ENCODE measurements at places on chromosomes 2 and 18. TPM values are rescaled to one million over a fixed set of nuclear protein-coding genes. Genes with fewer than 3 reads are reported as not detected.
A peak's percentile ranks its signal among the peaks of the same experiment; 100 is the strongest.

Gene RAB27B
- total RNA-seq, result 0.77 TPM

- DNase-seq, result no peak
- no peaks in the 10 kb centered on the region for H3K27me3 ChIP-seq
- no peaks in the 10 kb centered on the region for H3K4me1 ChIP-seq
- no peaks in the 10 kb centered on the region for H3K36me3 ChIP-seq
Measured at GRCh38 chr2:50102383-50102782, 929.5 kb downstream of the NRXN1 start.

- no peak overlapping the region for H3K4me3 ChIP-seq
- H3K27ac ChIP-seq, result no peak overlapping the region
- DNase-seq, result peak; percentile 96
- H3K36me3 ChIP-seq, result no peaks in the 10 kb centered on the region
Measured at GRCh38 chr2:67565761-67566160, 168.6 kb downstream of the ETAA1 start.

Gene CFC1
- not detected for total RNA-seq

DNA sequence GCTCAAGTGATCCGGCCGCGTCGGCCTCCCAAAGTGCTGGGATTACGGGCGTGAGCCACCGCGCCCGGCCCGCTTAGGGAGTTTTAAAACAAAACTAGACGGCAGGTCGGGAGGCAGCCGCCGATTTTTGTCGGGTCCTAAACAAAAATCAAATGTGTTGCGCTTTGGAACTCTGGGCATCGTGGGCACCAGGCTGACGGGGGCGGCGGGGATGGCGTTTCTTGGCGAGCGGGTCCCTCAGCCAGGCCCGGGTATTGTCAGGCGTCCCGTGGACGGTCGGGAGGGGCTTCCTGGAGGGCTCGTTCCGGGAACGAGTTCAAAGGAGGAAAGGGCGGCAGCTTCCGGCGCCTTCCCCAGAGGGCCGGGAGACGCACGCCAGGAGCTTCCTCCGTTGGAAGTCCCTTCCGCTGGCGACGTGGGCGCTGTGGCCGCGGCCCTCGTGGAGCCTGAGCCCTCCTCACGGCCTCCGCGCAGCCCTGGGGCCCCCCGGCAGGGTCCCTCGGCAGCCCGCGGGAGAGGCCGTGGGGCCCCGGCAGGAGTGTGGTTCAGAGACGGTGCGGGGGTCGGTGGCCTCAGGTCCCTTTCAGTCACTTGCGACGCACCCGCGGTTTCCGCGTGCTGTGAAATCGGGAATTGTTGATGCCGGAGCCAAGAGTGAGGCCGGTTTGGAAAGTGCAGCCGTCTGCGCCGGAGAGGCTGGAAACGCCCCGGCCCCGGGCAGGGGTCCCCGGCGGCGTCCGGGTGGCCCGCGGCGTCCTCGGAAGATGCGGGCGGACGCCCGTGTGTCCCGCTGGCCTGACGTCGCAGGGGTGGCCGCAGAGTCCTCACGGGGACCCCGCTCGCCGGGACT lies 59.3 kb downstream of the EMILIN2 start:
- H3K36me3 ChIP-seq, result peaks cover 2% of the 10 kb centered on the region
- no peaks in the 10 kb centered on the region for H3K27me3 ChIP-seq
- peak overlapping the region; percentile 32 for H3K4me3 ChIP-seq
- DNase-seq, result peak; percentile 43
- H3K4me1 ChIP-seq, result peaks cover 10% of the 10 kb centered on the region

DNA sequence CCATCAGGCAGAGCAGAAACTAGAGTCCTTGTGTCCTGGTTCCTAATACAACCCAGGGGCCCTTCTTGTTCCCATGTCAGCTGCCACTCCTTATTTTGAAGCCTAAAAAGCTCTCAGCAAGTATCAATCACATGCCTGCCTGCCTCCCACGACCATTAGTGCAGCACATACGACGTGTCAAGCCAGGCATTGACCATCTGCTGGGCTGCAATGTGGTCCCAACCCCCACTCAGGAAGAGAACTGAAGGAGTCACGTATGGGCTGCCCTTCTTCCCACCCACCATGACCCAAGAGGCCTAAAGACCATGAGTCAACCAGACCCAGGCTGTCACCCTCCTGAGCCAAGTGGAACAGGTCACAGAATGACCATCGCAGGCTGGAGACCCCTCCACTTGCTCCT lies 98.8 kb downstream of the KLHL29 start:
- no peaks in the 10 kb centered on the region for H3K27me3 ChIP-seq
- H3K27ac ChIP-seq, result no peak overlapping the region
- H3K4me1 ChIP-seq, result peaks cover 5% of the 10 kb centered on the region
- no peak overlapping the region for H3K4me3 ChIP-seq
- DNase-seq, result no peak
- no peaks in the 10 kb centered on the region for H3K36me3 ChIP-seq

DNA sequence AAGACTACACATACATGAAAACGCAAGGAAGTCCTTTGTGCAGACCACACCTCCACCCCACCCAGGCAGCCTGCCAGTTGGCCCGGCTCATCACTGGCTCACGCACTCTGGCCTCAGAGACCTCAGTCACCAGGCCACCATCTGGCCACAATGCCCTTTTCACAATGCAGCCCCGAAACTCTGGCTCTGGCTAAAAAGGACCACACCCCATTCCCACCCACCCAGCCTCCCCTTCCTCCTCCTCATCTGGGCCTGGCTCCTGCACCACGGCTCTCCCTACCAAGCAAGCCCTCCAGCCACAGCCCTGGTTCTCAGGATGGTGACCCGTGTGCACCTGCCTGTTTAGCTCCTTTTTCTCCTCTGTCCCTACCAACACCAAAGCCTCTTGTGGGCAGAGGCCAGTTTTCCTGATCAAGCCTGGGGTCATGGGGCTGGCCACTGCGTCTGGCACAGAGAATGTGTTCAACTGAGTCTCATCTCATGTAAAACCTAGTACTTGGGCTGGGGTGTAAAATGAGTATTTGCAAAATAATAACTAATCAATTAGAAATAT lies 7.4 kb downstream of the HDAC4 start:
- DNase-seq, result peak; percentile 46
- H3K4me3 ChIP-seq, result no peak overlapping the region
- H3K27ac ChIP-seq, result no peak overlapping the region
- no peaks in the 10 kb centered on the region for H3K36me3 ChIP-seq

Gene NCKAP1
- 106 TPM for total RNA-seq

Gene CACNB4
- 2.1 TPM for total RNA-seq

- peaks cover 2% of the 10 kb centered on the region for H3K4me1 ChIP-seq
- no peaks in the 10 kb centered on the region for H3K27me3 ChIP-seq
- no peaks in the 10 kb centered on the region for H3K36me3 ChIP-seq
- no peak overlapping the region for H3K27ac ChIP-seq
- DNase-seq, result no peak
Measured at GRCh38 chr2:191847764-191848163, 876 bp upstream of the CAVIN2 start.

DNA sequence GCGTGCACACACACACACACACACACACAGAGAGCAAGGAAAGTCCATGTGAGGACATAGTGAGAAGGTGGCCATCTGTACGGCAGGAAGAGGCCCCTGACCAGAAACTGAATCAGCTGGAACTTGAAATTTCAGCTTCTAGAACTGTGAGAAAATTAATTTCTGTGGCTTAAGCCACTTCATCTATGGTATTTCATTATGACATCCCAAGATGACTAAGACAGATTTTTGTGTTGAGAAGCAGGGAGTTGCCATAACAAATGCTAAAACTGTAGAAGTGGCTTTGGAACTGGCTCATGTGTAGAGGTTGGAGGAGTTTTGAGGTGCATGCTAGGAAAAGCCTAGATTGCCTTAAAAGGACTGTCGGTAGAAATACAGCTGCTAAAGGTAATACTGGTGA lies 63.4 kb upstream of the ZBTB7C start:
- peaks cover 4% of the 10 kb centered on the region for H3K27me3 ChIP-seq
- DNase-seq, result no peak
- H3K36me3 ChIP-seq, result no peaks in the 10 kb centered on the region
- H3K4me1 ChIP-seq, result peaks cover 9% of the 10 kb centered on the region

- no peaks in the 10 kb centered on the region for H3K36me3 ChIP-seq
- peaks cover 88% of the 10 kb centered on the region for H3K27me3 ChIP-seq
- peak within 1 kb of the TSS; percentile 21 for H3K4me3 ChIP-seq
- no peaks in the 10 kb centered on the region for H3K4me1 ChIP-seq
Measured at GRCh38 chr2:44941551-44942234, at the start of gene SIX3. TSS of gene SIX3 (plus strand) at chr2:44941702. CDS start at chr2:44942105, 403 bp downstream.

DNA sequence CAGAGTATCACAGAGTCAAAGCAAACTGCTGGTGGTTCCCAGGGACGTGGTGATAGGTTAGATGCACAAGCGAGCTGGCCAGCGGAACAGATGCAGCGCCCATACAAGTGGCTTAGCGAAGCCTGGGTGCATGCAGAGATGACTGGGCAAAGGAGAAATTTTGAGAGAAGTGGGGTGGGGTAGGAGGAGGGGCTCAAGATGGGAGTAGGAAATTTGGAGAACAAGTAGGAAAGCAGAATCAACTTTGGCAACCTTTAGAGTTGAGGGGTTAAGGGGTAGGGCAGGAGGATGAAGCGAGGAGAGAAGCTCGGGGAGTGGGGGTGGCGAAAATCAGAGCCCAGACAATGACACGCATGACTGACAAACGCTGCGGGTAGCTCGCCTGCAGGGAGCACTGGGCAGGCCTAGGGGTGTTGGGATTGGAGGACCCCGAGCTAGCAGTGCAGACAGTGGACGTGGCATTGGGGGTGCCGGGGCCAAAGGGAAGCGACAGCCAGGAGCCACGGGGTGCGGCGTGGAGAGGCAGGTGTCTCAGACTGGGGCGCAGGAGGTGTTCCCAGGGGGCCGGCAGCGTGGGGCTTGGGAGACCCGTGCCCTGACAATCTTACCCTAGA lies 431 bp downstream of the FAM98A start:
- H3K36me3 ChIP-seq, result no peaks in the 10 kb centered on the region
- DNase-seq, result peak; percentile 39
- no peaks in the 10 kb centered on the region for H3K27me3 ChIP-seq
- no peaks in the 10 kb centered on the region for H3K4me1 ChIP-seq
- peak overlapping the region; percentile 93 for H3K27ac ChIP-seq

DNA sequence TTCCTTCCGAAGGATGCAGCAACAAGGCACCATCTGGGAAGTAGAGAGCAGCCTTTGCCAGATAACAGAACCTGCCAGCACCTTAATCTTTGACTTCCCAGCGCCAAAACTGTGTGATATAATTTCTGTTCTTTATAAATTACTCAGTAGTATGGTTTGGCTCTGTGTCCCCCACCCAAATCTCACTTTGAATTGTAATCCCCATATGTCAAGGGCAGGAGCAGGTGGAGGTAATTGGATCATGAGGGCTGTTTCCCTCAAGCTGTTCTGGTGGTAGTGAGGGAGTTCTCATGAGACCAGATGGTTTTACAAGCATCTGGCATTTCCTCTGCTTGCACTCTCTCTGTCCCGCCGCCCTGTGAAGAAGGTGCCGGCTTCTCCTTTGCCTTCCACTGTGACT lies 899.9 kb downstream of the TRIB2 start:
- no peaks in the 10 kb centered on the region for H3K4me1 ChIP-seq
- H3K27ac ChIP-seq, result no peak overlapping the region
- no peak for DNase-seq
- no peaks in the 10 kb centered on the region for H3K36me3 ChIP-seq
- H3K27me3 ChIP-seq, result no peaks in the 10 kb centered on the region

Gene CNTNAP5
- not detected for total RNA-seq

Gene TNFRSF11A
- 0.66 TPM for total RNA-seq

Gene SERPINB2
- 3.9 TPM for total RNA-seq

DNA sequence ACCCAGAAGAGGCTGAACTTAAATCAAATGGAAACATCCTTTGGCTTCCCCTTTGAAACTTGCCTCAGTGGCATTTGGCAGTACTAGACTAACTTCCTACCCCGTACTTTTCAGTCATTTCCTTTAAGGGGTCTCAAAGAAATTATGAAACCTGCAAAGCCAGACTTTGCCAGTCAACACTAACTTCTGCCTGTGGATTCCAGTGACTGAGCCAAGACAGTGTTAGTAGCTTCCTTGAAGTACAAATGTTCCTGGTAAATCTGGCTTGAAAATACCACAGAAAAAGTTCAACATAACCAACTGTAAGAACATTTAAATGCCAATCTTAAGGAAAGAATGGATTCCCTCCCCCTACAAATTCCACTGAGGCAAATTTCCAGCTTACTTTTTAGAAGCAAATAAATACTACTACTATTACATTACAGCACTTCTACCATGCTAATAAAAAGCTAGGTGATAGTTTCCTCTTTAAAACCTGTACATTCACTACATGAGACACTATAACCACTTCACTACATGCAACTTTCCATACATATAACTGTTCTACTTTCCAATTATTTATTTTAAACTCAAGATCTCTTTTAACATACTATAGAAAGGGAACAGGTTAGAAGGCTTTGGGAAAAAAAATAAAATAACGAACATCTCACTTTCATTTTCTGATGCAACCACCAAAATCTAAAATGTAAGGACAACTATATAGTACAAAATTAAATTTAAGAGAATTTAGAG lies 2.4 kb downstream of the PELI1 start:
- H3K4me3 ChIP-seq, result peak overlapping the region; percentile 98
- H3K27me3 ChIP-seq, result no peaks in the 10 kb centered on the region
- peaks cover 5% of the 10 kb centered on the region for H3K4me1 ChIP-seq

DNA sequence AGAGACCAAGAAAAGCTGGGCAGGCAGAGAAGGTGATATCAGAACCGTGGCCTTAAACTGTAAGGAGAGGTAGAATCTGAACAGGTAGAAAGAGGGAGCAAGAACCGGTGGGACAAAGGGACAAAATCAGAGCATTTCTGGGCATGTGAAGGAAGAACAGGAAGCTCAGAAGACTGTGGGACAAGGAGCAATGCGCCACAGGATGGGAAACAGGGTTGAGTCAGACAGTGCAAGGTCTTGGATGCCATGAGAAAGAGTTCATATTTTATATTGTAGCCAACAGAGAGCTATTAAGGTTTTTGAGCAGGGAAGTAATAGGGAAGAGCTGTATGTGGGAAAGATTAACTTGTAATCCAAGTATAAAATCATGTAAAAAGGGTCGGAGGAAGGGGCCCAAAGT lies 106.4 kb upstream of the UGP2 start:
- no peaks in the 10 kb centered on the region for H3K36me3 ChIP-seq
- H3K27me3 ChIP-seq, result no peaks in the 10 kb centered on the region
- peaks cover 6% of the 10 kb centered on the region for H3K4me1 ChIP-seq
- no peak overlapping the region for H3K27ac ChIP-seq
- no peak overlapping the region for H3K4me3 ChIP-seq

Gene CPSF3
- 53.0 TPM for total RNA-seq
